ENCODE measurements at places on chromosomes 7 and 10. TPM values are rescaled to one million over a fixed set of nuclear protein-coding genes. Genes with fewer than 3 reads are reported as not detected.

The SH3PXD2A gene
- 30.2 TPM for total RNA-seq

GRCh38 chr7:55024776-55025175 is 6.0 kb downstream of the EGFR start:
- H3K4me1 ChIP-seq = peaks cover 48% of the 10 kb centered on the region
- H3K4me3 ChIP-seq = no peak overlapping the region
- no peaks in the 10 kb centered on the region for H3K27me3 ChIP-seq
- no peaks in the 10 kb centered on the region for H3K36me3 ChIP-seq
- no peak overlapping the region for H3K27ac ChIP-seq

DNA sequence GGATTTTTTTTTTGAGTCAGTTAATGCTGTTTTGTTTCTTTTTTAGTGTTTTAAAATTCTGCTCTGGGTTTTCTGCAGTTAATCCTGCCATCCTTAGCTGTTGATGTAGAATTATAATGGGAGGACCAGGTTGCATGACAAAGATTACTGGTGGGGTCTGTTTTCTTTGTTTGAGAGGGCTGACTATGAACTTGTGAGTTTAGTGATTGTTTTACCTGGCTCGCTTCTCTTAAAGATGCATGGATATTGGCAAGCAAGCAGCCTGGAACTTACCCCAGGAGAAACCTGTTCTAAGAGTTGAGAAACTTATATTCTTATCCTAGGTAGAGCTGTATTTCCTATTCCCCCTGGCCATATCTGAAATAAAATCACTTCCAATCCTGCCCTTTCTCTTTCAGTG is 727.8 kb downstream of the GRM8 start:
- H3K4me1 ChIP-seq = no peaks in the 10 kb centered on the region
- no peaks in the 10 kb centered on the region for H3K36me3 ChIP-seq
- H3K4me3 ChIP-seq = no peak overlapping the region
- no peak overlapping the region for H3K27ac ChIP-seq
- DNase-seq = no peak

GRCh38 chr10:63256009-63256773 is 123.1 kb downstream of the NRBF2 start:
- no peak for DNase-seq
- no peaks in the 10 kb centered on the region for H3K36me3 ChIP-seq
- H3K27me3 ChIP-seq = no peaks in the 10 kb centered on the region
- H3K4me3 ChIP-seq = no peak overlapping the region
- peak overlapping the region; percentile 50 for H3K27ac ChIP-seq

- H3K4me1 ChIP-seq = no peaks in the 10 kb centered on the region
- no peaks in the 10 kb centered on the region for H3K36me3 ChIP-seq
- no peaks in the 10 kb centered on the region for H3K27me3 ChIP-seq
- no peak overlapping the region for H3K4me3 ChIP-seq
Measured at GRCh38 chr7:125661006-125661405, 731.4 kb upstream of the POT1 start.

- no peak overlapping the region for H3K4me3 ChIP-seq
- no peaks in the 10 kb centered on the region for H3K36me3 ChIP-seq
- H3K27ac ChIP-seq = no peak overlapping the region
Measured at GRCh38 chr10:47456079-47456785, 27.7 kb downstream of the ANXA8 start.

The FAM25A gene
- total RNA-seq = not detected

The FOXP2 gene
- 24.1 TPM for total RNA-seq

DNA sequence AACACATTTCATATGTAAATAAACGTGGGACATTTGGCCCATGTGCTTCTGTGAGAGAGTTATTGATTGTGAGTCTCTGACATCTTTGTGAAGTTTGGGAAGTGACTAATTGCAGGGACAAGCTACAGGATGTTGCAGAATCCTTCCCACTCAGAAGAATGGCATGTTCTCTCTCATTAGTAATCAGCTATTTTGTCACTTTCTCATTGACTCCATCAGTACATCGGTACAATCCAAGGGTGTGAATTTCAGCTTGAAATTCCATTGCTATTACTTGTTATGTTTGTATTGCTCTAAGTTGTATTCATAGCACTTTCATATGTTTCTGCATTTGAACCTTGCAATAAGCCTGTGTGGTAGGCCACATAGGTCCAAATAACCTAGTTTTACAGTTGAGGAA is 100.0 kb upstream of the KCNMA1 start:
- H3K27me3 ChIP-seq = no peaks in the 10 kb centered on the region
- no peak overlapping the region for H3K27ac ChIP-seq
- no peak overlapping the region for H3K4me3 ChIP-seq
- no peak for DNase-seq

The AMZ1 gene
- 4.1 TPM for total RNA-seq

DNA sequence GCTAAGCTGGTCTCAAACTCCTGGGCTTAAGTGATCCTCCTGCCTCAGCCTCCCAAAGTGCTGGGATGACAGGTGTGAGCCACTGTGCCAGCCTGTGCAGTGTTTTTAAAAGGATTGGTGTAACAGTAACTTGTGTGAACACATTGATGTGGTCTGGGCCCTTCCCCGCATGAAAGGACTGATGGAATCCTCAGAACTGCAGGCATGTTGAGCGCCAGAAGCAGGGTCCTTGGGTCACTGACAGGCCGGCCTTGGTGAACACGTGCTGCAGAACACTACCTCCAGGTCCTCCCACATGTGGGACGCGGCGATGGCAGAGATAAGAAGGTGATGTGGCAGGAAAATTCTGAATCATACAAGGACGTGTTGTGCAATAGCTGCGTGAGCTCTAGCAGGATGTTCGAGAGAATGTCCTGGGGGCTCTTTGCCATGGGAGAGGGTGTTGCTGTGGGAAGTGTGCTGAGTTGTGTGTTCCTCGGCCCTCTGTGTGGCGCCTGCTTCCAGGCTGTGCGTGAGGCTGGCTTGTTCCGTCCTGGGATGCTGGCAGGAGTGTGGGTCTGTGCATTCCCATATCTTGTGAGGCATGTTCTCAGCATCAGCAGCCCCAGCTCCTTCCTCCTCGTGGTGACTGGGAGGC is 68.2 kb downstream of the DNAJB6 start:
- no peaks in the 10 kb centered on the region for H3K27me3 ChIP-seq
- H3K36me3 ChIP-seq = peaks cover 3% of the 10 kb centered on the region
- DNase-seq = no peak
- H3K4me1 ChIP-seq = no peaks in the 10 kb centered on the region

DNA sequence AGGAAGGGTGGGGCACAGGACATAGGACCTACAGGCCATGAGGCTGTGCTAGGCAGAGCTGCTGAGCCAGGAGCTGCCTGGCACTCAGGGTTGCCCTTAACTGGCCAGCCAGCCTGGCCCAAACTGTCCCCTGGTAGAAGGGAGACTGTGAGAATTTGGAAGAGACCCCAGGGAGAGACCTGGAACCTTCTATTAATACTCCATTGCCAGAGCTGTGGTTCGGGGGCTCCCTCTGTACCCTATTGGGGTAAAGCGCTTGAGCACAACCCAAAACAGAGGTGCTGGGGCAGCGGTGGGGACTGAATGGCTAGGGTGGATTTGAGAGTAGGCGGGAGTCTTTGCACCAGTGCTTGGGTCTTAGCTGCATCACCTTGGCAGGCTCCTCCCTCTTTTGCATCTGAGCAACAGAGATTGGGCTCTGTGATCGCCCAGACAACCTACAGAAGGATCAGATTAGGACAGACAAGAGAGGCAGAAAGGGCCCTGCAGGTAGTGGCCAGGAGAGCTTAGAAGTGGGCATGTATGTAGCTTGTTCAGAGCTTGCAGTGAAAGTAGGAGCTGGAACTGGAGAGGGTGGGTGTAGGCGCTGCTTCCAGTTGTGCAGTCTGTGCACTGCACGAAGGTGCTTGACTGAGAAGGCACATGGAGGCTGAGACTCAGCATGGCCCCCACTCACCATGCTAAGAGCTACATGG is 53.3 kb downstream of the ADCYAP1R1 start:
- no peak overlapping the region for H3K4me3 ChIP-seq
- DNase-seq = no peak
- no peaks in the 10 kb centered on the region for H3K36me3 ChIP-seq
- H3K27me3 ChIP-seq = no peaks in the 10 kb centered on the region

GRCh38 chr7:31857172-31857571 is 170.2 kb downstream of the PPP1R17 start:
- no peak overlapping the region for H3K27ac ChIP-seq
- H3K27me3 ChIP-seq = no peaks in the 10 kb centered on the region
- no peak for DNase-seq
- no peak overlapping the region for H3K4me3 ChIP-seq
- H3K4me1 ChIP-seq = no peaks in the 10 kb centered on the region
- H3K36me3 ChIP-seq = no peaks in the 10 kb centered on the region

The GPR26 gene
- total RNA-seq = not detected

DNA sequence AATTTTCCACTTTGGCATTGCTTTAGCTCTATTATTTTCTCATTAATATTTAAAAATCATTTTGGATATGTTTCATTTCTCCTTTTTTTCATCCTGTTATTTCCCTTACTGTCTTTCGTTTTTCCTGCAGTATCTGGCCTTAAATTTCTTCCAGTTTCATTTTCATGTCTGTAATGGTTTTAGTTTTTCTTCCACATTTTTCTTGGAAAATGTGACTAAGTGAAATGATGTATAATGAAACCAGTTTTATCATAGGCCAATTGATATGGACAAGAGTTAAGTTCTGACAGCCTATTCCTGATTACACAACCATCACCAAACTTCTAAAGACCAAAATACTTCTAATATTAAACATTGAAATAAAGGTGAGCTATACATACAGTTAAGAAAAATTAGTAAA is 158.5 kb downstream of the LHFPL3 start:
- no peak overlapping the region for H3K4me3 ChIP-seq
- no peaks in the 10 kb centered on the region for H3K27me3 ChIP-seq
- H3K27ac ChIP-seq = no peak overlapping the region
- H3K4me1 ChIP-seq = no peaks in the 10 kb centered on the region
- no peaks in the 10 kb centered on the region for H3K36me3 ChIP-seq
- DNase-seq = no peak

DNA sequence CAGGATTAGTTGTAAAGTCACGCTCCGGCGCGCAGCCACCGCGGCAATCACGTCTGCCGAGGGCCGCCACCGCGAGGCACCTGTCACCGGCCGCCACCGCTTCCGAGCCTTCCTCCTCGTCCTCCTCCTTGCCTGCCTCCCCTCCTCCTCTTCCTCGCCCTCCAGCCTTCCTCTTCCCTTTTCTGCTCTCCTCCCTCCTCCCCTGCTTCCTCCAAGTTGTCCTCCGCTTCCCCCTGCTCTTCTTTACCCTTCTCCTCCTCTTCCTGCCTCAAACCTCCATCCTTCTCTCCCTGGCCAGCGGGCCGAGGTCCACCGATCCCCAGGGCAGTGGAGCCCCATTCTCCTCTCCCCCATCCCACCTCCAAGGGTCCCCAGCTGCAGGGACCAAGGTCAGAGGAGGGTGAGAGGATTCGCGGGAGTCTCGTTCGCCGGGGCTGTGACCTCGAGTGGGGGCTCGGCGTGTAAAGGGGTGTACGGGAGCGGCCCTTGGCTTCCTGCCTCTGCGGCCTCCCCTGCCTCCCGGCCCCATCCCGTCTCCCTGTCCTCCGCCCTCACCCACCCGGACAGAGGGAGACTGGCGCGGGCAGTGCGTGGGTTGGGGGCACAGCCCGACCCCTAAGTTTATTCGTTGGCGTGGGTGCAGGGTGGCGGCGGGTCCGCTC is 89.5 kb upstream of the PAX2 start:
- peak overlapping the region; percentile 9 for H3K4me3 ChIP-seq
- no peak for DNase-seq
- peaks cover 33% of the 10 kb centered on the region for H3K4me1 ChIP-seq
- H3K36me3 ChIP-seq = no peaks in the 10 kb centered on the region
- no peak overlapping the region for H3K27ac ChIP-seq

DNA sequence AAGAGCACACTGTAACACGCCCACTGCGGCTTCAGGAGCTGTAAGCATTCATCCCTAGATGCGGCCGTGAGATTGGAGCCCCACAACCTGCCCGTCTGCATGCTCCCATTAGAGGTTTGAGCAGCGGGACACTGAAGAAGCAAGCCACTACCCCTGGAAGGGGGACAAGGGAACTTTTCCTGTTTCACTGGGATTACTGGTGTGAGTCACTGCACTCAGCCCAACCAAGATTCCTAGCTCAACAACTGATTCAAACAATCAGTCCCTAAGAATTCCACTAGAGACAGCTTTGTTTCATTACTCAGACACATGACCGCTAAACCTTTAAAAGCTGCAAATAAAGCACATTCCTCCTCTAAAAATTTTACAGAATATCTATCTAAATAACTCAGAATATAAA is 69.8 kb downstream of the ORC5 start:
- H3K27ac ChIP-seq = no peak overlapping the region
- no peak overlapping the region for H3K4me3 ChIP-seq
- no peaks in the 10 kb centered on the region for H3K27me3 ChIP-seq
- H3K4me1 ChIP-seq = no peaks in the 10 kb centered on the region
- H3K36me3 ChIP-seq = peaks cover 11% of the 10 kb centered on the region

GRCh38 chr10:13983035-13983434 is 347.7 kb downstream of the FRMD4A start:
- no peak for DNase-seq
- H3K36me3 ChIP-seq = no peaks in the 10 kb centered on the region
- no peak overlapping the region for H3K4me3 ChIP-seq
- H3K27ac ChIP-seq = no peak overlapping the region
- peaks cover 2% of the 10 kb centered on the region for H3K4me1 ChIP-seq
- H3K27me3 ChIP-seq = no peaks in the 10 kb centered on the region

The CWF19L1 gene
- 22.6 TPM for total RNA-seq

The WNT2 gene
- 6.5 TPM for total RNA-seq

DNA sequence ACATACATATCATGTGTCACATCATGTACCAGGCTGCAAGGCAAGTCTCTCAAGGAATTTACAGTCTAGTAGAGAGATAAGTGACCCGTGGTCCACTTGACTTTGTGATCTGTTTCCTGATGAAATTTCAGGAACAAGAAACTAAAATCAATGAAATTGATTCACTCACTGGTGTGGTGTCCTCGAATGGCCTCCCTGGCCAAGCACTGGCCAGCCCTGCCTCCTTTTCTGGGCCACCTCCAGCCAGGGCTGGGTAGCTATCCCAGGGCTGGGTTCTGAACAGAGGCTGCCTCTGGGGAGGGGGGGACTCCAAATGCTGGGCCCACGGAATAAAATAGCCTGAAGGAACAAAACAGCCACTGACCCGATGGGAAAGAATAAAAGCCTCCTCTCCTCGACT is 182.2 kb downstream of the HERPUD2 start:
- no peak overlapping the region for H3K4me3 ChIP-seq
- H3K27ac ChIP-seq = no peak overlapping the region
- no peak for DNase-seq
- H3K36me3 ChIP-seq = no peaks in the 10 kb centered on the region
- no peaks in the 10 kb centered on the region for H3K4me1 ChIP-seq

The PCGF6 gene
- 6.5 TPM for total RNA-seq

DNA sequence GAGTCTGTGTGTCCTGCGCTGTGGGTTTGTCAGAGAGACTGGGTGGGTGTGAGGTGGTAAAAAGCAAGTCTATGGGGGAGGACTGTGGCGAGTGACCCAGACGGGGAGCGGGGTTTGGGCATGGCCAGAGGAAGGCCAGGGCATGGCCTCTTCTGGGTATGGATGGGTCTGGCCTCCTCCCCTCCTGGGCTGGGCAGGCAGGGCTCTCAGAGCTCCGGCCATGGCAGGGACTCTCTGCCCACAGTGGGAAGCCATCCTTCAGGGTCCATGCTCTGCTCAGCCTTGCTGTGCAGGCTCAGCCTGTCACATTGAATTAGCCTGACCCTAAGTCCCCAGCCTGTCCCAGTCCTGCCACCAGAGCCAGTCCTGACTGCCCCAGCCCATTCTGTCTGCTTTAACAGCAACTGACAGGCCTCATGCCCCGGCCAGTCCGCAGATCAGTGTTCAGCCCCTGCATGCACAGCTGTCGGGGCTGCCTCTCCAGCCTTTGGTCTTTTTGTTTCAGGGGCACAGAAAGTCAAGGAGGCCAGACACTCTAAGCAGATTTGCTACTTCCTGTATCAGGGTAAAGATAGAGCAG is 7.9 kb downstream of the ANTXRL start:
- no peaks in the 10 kb centered on the region for H3K36me3 ChIP-seq
- no peak for DNase-seq
- no peak overlapping the region for H3K4me3 ChIP-seq
- no peaks in the 10 kb centered on the region for H3K27me3 ChIP-seq

Measured in upper lobe of left lung (tissue), 6 donors.